ENCODE measurements at places on chromosomes 12 and 14. TPM values are rescaled to one million over a fixed set of nuclear protein-coding genes. Genes with fewer than 3 reads are reported as not detected.

CLEC9A gene
- 0.59 TPM for total RNA-seq

DNA sequence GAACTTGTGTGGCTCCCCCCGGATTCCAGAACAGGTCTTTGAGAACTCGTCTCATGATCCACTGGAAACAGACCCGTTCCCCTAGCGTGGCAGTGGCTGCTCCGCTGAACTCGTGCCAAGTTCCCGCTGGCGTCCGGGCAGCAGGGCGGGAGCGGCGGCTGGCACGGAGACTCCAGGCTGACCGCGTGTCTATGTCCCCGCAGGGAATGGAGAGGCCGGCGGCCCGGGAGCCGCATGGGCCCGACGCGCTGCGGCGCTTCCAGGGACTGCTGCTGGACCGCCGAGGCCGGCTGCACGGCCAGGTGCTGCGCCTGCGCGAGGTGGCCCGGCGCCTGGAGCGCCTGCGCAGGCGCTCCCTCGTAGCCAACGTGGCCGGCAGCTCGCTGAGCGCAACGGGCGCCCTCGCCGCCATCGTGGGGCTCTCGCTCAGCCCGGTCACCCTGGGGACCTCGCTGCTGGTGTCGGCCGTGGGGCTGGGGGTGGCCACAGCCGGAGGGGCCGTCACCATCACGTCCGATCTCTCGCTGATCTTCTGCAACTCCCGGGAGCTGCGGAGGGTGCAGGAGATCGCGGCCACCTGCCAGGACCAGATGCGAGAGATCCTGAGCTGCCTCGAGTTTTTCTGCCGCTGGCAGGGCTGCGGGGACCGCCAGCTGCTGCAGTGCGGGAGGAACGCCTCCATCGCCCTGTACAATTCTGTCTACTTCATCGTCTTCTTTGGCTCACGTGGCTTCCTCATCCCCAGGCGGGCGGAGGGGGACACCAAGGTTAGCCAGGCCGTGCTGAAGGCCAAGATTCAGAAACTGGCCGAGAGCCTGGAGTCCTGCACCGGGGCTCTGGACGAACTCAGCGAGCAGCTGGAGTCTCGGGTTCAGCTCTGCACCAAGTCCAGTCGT is 1.5 kb downstream of the APOLD1 start:
- no peaks in the 10 kb centered on the region for H3K27me3 ChIP-seq
- peak overlapping the region; percentile 75 for H3K4me3 ChIP-seq
- H3K36me3 ChIP-seq = no peaks in the 10 kb centered on the region
- peaks cover 21% of the 10 kb centered on the region for H3K4me1 ChIP-seq

- no peak overlapping the region for H3K27ac ChIP-seq
- no peaks in the 10 kb centered on the region for H3K27me3 ChIP-seq
- no peaks in the 10 kb centered on the region for H3K4me1 ChIP-seq
- DNase-seq = peak; percentile 48
Measured at GRCh38 chr14:33390335-33390734, 451.7 kb downstream of the NPAS3 start.

MGST1 gene
- 15.1 TPM for total RNA-seq

GRCh38 chr12:28223858-28224257 is 33.6 kb downstream of the CCDC91 start:
- no peak overlapping the region for H3K27ac ChIP-seq
- H3K4me3 ChIP-seq = no peak overlapping the region
- no peaks in the 10 kb centered on the region for H3K27me3 ChIP-seq
- no peaks in the 10 kb centered on the region for H3K4me1 ChIP-seq
- DNase-seq = no peak
- H3K36me3 ChIP-seq = no peaks in the 10 kb centered on the region

DNA sequence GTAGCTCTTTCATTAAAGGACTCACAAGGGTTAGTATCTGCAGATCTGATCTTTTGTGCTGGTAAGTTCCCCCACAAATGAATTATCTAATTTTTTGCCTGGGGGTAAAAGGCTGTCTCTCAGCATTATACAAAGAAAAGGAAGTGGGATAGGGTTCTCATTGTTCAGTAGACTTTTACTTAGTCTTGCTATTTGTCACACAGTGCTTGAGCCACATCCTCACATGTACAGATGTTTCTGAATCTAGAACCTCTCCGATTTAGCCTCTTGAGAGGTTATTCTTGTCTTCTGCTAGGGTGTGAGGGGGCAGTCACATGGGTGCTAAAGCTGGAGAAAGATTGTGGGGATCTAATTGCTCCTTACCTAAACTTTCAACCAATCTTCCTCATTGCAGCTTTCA is 93.0 kb downstream of the SLC41A2 start:
- no peak overlapping the region for H3K4me3 ChIP-seq
- no peak for DNase-seq

ACTR10 gene
- 136 TPM for total RNA-seq

NANOG gene
- total RNA-seq = 0.20 TPM

- no peaks in the 10 kb centered on the region for H3K36me3 ChIP-seq
- no peak overlapping the region for H3K27ac ChIP-seq
- no peaks in the 10 kb centered on the region for H3K27me3 ChIP-seq
- DNase-seq = no peak
- H3K4me1 ChIP-seq = peaks cover 14% of the 10 kb centered on the region
Measured at GRCh38 chr12:508145-508544, 48.4 kb downstream of the B4GALNT3 start.

TAS2R9 gene
- 0.44 TPM for total RNA-seq

GRCh38 chr14:20035938-20036337 is at the start of gene OR4K13:
Gene OR4K13, minus strand, starts transcription at chr14:20036038. Its CDS starts 1,280 bp downstream, at chr14:20034758.
- no peak within 1 kb of the TSS for H3K4me3 ChIP-seq
- H3K27ac ChIP-seq = no peak within 1 kb of the TSS
- no peaks in the 10 kb centered on the region for H3K36me3 ChIP-seq
- H3K4me1 ChIP-seq = no peaks in the 10 kb centered on the region
- no peak for DNase-seq

- H3K36me3 ChIP-seq = no peaks in the 10 kb centered on the region
- no peak overlapping the region for H3K4me3 ChIP-seq
- peaks cover 4% of the 10 kb centered on the region for H3K4me1 ChIP-seq
- DNase-seq = no peak
Measured at GRCh38 chr12:67263471-67263870, 5.7 kb upstream of the CAND1 start.

- peak overlapping the region; percentile 9 for H3K4me3 ChIP-seq
- peaks cover 6% of the 10 kb centered on the region for H3K27me3 ChIP-seq
- H3K4me1 ChIP-seq = peaks cover 100% of the 10 kb centered on the region
- peak overlapping the region; percentile 89 for H3K27ac ChIP-seq
Measured at GRCh38 chr12:109720152-109720856, 6.7 kb downstream of the FAM222A start.

DNA sequence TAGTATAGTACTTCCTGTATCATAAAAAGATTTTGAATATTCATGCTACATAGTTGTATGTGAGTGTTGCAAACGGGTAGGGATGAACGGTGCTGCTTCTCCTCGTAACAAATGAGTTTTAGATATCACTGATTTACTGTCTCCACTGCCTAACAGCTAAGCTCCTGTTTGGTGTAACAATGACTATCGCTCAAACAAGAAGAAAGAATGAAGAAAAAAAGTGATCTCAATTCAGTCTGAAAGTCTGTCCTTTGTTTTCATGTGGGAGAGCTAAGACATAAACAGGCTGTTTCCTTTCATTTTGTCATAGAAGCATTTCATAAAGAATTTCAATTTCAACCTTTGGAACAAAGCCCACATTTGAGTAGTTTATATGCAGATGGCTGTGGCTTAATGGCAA is 26.1 kb upstream of the RTRAF start:
- DNase-seq = peak; percentile 87
- peak overlapping the region; percentile 89 for H3K27ac ChIP-seq
- H3K4me3 ChIP-seq = no peak overlapping the region
- H3K27me3 ChIP-seq = no peaks in the 10 kb centered on the region
- no peaks in the 10 kb centered on the region for H3K4me1 ChIP-seq

PLEKHH1 gene
- 30.3 TPM for total RNA-seq

GRCh38 chr14:41360126-41360525 is 246.6 kb upstream of the LRFN5 start:
- no peaks in the 10 kb centered on the region for H3K36me3 ChIP-seq
- no peak overlapping the region for H3K27ac ChIP-seq
- no peak for DNase-seq
- H3K4me3 ChIP-seq = no peak overlapping the region
- H3K27me3 ChIP-seq = no peaks in the 10 kb centered on the region
- H3K4me1 ChIP-seq = no peaks in the 10 kb centered on the region

DNA sequence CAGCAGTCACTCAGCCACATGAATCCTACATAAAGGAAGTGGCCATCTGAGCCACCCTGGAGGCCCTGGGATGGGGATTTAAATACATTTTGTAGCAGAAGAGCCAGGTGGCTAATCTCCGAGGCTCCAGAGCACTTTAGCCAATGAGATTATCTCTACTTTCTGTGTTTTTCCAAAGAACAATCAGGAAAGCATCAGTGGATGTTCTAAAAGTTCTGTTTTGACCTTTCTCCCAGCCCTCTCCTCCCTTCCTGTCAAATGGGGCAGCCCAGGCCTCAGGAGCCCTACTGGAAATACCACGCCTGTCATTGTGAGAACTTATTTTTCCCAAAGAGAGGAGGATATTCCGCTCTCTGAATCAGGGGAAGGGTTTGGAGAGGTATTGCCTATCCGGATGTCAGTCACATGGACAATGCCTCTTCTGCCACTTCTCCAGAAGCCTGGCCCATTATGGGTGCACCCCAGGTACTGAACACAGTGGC is 336.8 kb upstream of the FKBP4 start:
- no peaks in the 10 kb centered on the region for H3K27me3 ChIP-seq
- no peak overlapping the region for H3K27ac ChIP-seq
- peaks cover 7% of the 10 kb centered on the region for H3K4me1 ChIP-seq
- H3K4me3 ChIP-seq = no peak overlapping the region
- no peak for DNase-seq

DNA sequence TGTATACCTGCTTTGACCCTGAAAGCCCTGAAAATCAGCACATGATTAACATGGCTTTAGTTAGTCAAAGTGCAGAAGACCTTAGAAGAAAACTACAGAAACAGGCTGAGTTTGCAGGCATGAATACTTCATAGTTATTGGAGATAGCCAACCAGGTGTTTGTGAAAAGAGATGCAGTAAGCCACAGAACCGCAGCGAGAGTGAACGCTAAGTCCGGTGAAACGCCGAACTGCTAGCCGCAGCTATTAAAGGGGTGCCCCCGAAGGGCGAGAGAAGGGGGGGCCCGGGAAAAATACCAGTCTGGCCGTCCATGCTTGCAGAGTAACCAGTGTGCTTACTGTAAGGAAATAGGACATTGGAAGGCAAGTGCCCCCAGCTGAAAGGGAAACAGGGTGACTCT is 784.0 kb upstream of the TMEM132C start:
- H3K4me1 ChIP-seq = peaks cover 3% of the 10 kb centered on the region
- no peak for DNase-seq
- no peak overlapping the region for H3K4me3 ChIP-seq
- no peaks in the 10 kb centered on the region for H3K36me3 ChIP-seq
- no peaks in the 10 kb centered on the region for H3K27me3 ChIP-seq
- H3K27ac ChIP-seq = no peak overlapping the region

CCDC85C gene
- 20.4 TPM for total RNA-seq

- H3K27me3 ChIP-seq = peaks cover 83% of the 10 kb centered on the region
- no peak for DNase-seq
- H3K27ac ChIP-seq = no peak overlapping the region
- H3K4me1 ChIP-seq = peaks cover 28% of the 10 kb centered on the region
- H3K4me3 ChIP-seq = no peak overlapping the region
Measured at GRCh38 chr14:20626274-20626673, 15.2 kb downstream of the OR6S1 start.

DNA sequence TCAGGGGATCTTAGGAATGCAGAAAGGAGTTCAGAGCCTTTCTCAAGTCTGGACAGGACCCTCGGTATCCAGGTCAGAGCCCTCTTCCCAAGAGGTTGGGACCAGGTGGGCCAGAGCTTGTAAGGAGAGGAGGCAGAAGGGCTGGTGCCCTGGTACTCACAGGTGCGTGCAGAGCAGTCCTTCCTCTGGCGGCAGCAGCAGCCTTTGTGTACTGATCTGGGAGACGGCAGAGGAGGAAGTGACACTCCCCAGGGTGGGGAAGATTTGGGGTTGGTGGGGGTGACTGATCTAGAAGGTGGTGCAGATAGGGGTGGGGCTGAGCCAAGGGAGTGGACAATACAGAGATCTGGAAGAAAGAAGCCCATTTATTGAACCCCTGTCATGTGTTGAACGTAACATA is at the start of gene ITGB7:
ITGB7 (minus strand) TSS at position 210 of the 400 bp plus-strand sequence. CDS start 6,808 bp downstream, outside the sequence.
- H3K27me3 ChIP-seq = no peaks in the 10 kb centered on the region
- H3K36me3 ChIP-seq = peaks cover 15% of the 10 kb centered on the region
- no peaks in the 10 kb centered on the region for H3K4me1 ChIP-seq
- no peak within 1 kb of the TSS for H3K4me3 ChIP-seq

GRCh38 chr12:76083246-76083903 is 1.1 kb downstream of the NAP1L1 start:
- H3K27me3 ChIP-seq = no peaks in the 10 kb centered on the region
- peaks cover 9% of the 10 kb centered on the region for H3K4me1 ChIP-seq
- no peaks in the 10 kb centered on the region for H3K36me3 ChIP-seq
- peak overlapping the region; percentile 87 for H3K4me3 ChIP-seq
- DNase-seq = no peak

- no peak overlapping the region for H3K4me3 ChIP-seq
- H3K36me3 ChIP-seq = no peaks in the 10 kb centered on the region
- no peak overlapping the region for H3K27ac ChIP-seq
- DNase-seq = no peak
- no peaks in the 10 kb centered on the region for H3K27me3 ChIP-seq
- no peaks in the 10 kb centered on the region for H3K4me1 ChIP-seq
Measured at GRCh38 chr12:4424422-4424821, 21.2 kb downstream of the FGF6 start.

DNA sequence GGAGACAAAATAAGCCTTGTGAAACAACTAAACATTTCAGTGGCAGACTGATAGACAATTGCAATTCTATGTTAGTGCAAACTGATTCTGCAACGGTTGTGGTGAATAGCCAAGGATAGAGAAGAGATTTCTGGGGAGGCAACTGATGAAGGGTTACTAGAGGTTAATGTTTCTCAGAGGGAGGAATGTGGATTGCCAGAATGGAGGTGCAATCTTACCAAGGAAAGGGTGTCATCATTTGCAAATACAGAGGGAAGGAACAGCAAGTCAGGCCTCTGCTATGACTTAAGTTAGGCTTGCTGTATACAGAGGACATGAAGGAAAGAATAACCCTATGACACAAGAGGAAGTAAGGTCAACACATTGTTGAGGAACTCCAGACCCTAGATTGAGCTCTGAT is 35.8 kb downstream of the CCDC175 start:
- no peak for DNase-seq
- H3K4me1 ChIP-seq = no peaks in the 10 kb centered on the region
- no peak overlapping the region for H3K4me3 ChIP-seq
- H3K27me3 ChIP-seq = no peaks in the 10 kb centered on the region
- H3K27ac ChIP-seq = no peak overlapping the region

- DNase-seq = no peak
- peaks cover 38% of the 10 kb centered on the region for H3K4me1 ChIP-seq
- no peak overlapping the region for H3K4me3 ChIP-seq
- no peak overlapping the region for H3K27ac ChIP-seq
- no peaks in the 10 kb centered on the region for H3K36me3 ChIP-seq
Measured at GRCh38 chr14:60509438-60510253, 700 bp downstream of the SIX6 start.

DNA sequence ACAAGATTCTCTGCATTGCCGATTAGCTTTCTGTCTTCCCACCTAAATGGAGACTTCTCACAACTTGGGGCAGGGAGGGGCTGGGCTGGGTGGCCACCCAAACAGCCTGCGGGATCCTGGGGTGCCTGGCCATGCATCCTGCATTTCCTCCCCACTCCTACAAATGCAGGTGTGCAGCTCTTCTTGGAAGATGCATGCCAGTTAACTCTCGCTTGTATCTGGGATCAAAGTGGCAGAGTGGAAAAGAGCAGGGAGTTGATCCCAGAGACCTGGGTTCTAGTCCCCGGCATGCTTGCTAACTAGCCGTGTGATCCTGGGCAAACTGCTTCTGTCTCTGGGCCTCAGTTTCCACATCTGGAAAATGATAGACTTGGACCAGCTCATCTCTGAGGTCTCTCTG is 136.6 kb downstream of the TSPAN9 start:
- H3K4me1 ChIP-seq = peaks cover 47% of the 10 kb centered on the region
- DNase-seq = no peak
- no peak overlapping the region for H3K4me3 ChIP-seq
- H3K27me3 ChIP-seq = no peaks in the 10 kb centered on the region
- H3K27ac ChIP-seq = no peak overlapping the region

Measured in spinal cord (tissue), 10 donors.